Gastrocnemius medialis (tissue), 4 donors: ENCODE measurements at places on chromosomes 1 and 21. TPM values are rescaled to one million over a fixed set of nuclear protein-coding genes. Genes with fewer than 3 reads are reported as not detected.

DNA sequence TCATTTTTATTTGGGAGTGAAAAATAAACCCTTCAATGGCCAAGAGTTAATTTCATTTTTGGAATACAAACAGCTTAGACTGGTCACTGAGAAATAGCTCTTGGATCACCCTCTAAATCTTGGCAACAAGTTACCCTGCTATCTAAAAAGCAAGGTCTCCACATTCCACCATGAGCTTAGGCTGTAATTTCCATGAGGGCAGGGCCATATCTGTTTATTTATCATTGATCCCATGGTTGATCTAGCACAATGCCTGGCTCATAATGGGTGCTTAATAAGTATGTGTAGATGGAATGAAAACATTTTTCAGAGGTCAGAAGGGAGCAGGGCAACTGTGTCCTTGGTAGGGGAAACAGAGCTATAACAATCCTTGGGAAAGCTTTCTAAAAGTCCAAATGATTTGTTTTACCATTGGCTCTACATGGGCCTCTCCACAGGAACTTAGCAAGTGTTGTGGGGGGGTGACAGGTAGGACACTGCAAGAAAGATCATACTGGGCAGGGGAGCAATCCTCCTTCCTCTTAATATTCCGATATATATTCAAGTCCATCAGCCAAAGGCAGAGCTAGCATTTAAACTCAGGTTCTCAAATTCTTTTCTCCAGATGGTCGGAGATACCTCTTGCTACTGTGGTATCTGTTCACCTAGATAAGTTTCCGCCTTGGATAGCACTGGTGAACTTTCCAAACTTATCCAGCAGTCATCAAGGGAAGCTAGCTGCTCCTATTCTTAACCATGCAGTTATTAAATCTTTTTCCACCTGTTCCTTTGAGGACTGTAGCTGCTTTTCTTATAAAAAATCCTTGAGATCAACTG lies 53.1 kb upstream of the PTCH2 start:
- DNase-seq = no peak

- no peak for DNase-seq
Measured at GRCh38 chr1:37609994-37610393, 14.3 kb upstream of the GNL2 start.

DNA sequence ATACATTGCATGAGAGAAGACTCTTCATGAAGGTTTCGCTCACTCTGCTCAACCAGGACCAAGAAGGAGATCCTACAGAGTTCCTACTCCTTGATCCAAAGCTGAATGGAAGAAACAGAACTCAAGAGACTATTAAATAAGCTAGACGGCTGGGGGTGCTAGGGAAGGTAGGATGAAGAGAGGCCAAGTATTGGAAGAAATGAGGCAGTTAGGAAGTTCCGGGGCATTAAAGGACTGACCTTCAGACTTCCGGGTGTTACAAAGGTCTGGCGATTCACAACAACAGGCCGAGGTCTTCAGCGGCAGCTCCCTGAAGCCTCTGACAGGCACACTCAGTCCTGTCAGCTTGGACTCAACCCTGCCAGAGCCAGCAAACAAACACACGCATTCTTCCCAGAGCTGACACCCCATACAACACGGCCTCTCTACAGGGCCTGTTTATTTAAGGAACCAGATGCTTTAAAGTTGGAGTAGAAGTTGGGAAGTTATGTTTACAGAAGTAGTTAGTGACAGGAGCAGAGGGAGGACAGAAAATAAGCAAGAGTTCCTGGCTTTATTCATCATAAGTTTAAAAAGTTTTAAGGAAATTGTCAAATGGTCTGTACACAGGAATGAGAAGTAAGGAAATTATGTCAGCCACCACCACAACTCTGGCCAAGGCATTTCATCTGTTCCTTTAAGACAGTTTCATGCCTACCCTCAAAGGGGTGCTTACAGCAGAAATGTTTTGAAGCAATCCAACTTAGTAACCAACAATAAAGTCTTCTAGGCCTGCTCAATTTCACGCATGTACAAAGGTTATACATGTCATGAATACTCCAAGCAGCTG lies 4.7 kb downstream of the SORT1 start:
- DNase-seq = peak; percentile 90

Gene SLAMF6
- 2.3 TPM for total RNA-seq

Gene PROX1
- total RNA-seq = 4.1 TPM

GRCh38 chr1:15181564-15181963 lies 28.0 kb downstream of the TMEM51 start:
- no peak for DNase-seq

Gene FCAMR
- not detected for total RNA-seq

- DNase-seq = no peak
Measured at GRCh38 chr1:76802094-76802493, 65.2 kb upstream of the ST6GALNAC5 start.

DNA sequence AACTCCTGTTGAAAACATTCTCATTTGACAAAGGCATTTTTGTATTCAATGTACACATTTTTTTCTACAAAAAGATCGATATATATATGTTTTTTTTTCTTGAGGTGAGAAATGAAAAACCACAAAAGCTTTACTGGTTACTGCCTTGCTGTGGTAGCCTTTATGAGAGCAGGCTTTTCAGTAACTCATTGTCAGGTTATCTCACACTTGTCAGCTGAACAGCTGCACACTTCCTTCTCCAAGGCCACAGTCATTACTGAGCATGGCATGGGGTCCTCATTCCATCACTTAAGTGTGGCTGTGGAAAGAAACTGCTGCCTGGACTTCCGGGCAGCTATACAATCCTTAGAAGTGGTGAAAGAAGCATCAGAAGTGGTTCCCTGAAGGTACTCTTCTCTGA lies 169.3 kb upstream of the ZP4 start:
- no peak for DNase-seq
